ENCODE measurements at places on chromosomes 7 and 10.

- DNase-seq = no peak
Observed at GRCh38 chr7:90897961-90898469, 301.9 kb downstream of the CDK14 start.

DNA sequence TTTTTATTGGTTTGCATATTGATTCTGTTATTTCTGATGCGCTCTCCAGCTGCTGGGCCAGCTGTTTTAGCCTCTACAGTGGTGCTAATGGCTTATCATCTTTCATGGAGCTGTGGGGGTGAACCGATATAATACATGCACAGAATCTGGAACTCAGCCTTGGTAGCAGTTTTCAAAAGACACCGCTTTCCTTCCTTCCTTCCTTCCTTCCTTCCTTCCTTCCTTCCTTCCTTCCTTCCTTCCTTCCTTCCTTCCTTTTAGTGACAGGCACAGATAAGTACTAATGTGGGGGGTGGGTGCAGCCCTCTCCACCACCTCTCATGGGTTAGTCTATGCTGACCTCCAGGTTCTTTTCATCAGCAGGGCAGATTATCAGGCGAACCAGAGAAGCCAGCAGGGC is 31.9 kb upstream of the C10orf53 start:
- no peak for DNase-seq

DNA sequence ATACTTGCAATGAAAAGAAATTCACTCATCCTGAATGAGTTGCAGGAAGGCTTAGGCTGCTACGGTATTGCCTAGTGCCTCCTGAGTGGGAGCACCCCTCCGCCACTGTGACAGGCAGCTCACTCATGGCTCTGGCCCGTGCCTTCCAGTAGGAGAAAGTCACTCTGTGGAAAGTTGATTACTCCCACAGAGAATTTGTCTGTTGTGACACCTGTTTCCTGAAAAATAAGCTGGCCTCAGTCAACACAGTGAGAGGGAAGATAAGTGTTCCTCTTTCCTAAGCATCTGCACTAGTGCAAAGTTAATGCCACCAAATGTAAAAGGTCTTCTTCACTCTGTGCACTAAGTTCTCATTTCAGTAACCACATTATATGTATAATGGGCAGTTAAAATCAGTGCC is 158.8 kb upstream of the INHBA start:
- no peak for DNase-seq

- no peak for DNase-seq
Observed at GRCh38 chr7:111012799-111013675, 77.9 kb upstream of the LRRN3 start.

- no peak for DNase-seq
Observed at GRCh38 chr10:62182595-62182994, 86.0 kb downstream of the RTKN2 start.

DNA sequence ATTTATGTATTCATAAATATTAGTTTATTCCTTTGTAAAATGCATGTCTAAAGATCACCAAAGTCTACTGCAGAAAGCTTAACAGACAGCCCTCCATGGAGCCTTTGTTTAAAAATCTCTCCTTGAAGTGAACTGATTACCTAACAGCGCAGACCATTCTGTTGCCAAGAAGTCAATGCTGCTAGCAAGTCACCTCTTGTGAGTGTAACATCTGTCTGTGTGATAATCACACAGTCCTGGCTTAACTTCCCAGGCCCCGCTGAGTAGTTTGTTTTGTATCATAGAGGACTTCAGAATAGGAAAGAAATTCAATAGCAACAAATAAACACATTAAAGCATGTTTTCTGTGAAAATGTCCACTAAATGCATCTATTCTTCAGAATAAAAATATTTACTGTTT is 435.3 kb upstream of the IGFBP3 start:
- no peak for DNase-seq

- no peak for DNase-seq
Observed at GRCh38 chr7:82609746-82610145, 166.2 kb upstream of the CACNA2D1 start.

GRCh38 chr10:133396035-133396624 is 2.2 kb downstream of the MTG1 start:
- no peak for DNase-seq
